Coronary artery (tissue), 2 donors: ENCODE measurements at places on chromosomes 6 and 20.

- DNase-seq: no peak
Observed at GRCh38 chr6:30841644-30842504, 42.4 kb upstream of the DDR1 start.

GRCh38 chr20:16230402-16230801 is 342.8 kb downstream of the KIF16B start:
- no peak for DNase-seq

GRCh38 chr6:167047554-167047953 is 48.4 kb downstream of the CEP43 start:
- no peak for DNase-seq

DNA sequence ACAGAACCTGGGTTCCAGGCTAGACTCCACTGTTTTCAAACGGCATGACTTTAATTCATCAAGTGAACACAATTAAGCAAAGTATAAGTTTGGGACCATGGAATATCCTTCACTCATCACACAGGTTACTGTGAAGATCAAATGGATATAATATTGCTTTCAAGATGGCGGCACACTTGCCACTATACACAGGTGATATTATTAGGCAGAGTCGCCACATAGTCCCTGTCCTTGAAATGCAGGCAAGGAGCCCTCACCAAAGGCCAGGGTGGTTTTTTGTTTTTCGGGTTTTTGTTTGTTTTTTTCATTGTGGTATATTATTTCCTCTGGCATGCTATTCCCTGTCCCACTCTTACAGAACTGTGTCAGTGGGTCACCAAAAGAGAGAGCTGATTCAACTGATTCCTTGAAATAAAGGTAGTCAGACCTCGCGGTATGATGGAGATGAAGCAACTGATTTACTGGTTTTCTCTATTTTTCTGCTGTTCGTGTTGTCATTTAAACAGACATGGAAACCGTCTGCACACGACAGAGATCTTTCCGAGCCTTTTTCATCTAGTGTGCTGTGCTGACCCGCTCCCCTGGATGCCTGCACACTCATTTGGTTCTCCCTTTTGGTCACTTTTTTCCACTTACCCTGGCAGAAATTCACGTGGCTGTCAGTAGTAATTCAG is 29.7 kb downstream of the MYB start:
- DNase-seq: no peak

GRCh38 chr6:44271914-44272313 is 1.7 kb downstream of the TMEM151B start:
- no peak for DNase-seq

DNA sequence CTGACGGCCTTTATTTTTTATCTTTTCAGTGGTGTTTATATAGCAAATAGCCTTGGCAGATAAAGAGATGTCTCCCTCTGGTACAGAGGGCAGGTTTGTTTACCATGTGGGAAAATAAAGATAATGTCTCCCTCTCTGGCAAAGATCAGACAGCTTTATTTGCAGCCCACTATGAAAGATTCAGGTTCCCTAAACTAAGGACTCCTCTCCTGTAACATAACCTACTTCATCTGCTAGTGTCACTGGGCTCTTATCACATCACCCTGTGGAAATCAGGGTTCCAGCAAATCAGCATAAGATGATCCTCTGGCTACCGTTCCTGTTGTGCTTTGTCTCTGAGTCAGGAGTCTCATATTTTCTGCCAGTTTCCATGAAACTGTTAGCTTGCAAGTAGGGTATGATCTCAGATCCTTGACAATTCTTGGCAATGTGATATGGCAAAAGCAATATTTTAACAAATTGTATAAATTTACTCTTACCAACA is 3.1 kb downstream of the FBXL4 start:
- no peak for DNase-seq
